ENCODE measurements at places on chromosomes 16 and 17.
A peak's percentile ranks its signal among the peaks of the same experiment; 100 is the strongest.

- no peak for DNase-seq
Measured at GRCh38 chr16:68232335-68232734, 3.6 kb downstream of the ESRP2 start.

DNA sequence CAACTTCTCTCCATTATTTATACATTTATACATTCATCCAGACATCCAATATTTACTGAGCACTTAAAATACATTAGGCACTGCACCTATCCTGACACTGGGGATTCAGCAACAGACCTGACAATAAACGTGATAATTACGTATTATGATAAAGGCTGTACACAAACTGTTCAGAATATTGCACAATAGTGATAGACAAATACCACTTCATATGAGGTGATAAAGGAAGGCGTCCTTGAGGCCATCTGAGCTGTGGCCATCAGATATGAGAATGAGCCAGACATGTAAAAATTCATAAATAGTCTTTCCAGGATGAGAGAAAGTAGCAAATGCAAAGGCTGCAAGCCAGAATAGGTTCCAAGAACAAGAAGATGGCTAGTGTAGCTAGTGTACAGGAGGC, 8.6 kb downstream of the USP32 start:
- no peak for DNase-seq

GRCh38 chr17:10737168-10737622, 7.4 kb upstream of the TMEM220 start:
- peak; percentile 65 for DNase-seq

DNA sequence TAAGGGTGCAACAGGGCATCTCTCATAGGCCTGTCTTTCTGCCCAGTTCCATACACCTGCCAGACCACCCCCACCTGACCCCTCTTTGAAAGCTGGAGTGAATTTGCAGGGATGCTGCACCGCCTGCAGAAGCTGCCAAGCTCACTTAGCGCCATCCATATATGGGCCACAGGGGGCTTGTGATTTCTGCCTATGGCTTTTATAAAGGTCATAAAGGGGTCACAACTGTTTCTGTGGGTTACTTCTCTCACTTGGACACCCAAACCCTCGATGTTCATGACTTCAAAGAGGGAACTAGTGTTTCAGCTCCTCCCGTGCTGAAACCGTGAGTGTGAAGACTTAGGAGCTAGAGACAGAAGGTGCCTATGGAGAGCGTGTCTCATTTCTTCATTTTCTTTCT, 23.9 kb upstream of the MEAK7 start:
- no peak for DNase-seq

DNA sequence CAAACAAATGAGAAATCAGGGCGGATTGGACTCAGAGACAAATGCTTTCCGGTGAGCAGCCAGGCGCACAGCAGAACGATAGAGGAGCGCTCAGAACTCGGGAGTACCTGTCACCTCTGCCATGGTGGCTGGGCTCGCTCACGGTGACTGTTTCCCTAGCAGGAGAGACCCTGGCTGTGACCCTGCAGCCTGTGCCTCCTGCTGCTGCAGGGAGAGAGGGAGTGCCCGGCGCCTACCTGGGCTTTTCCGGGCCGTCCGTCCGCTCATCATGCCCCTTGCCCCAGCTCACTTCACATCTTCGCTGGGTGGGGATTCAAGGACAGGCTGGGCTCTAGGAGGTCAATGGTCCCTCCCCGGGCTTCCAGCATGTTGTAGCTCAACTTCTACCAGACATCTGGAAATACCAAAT, 14.1 kb upstream of the DNAH17 start:
- no peak for DNase-seq

Measured in breast epithelium (tissue), 4 donors.